Peyer's patch (tissue), 4 donors: ENCODE measurements at places on chromosomes 12 and 14.

DNA sequence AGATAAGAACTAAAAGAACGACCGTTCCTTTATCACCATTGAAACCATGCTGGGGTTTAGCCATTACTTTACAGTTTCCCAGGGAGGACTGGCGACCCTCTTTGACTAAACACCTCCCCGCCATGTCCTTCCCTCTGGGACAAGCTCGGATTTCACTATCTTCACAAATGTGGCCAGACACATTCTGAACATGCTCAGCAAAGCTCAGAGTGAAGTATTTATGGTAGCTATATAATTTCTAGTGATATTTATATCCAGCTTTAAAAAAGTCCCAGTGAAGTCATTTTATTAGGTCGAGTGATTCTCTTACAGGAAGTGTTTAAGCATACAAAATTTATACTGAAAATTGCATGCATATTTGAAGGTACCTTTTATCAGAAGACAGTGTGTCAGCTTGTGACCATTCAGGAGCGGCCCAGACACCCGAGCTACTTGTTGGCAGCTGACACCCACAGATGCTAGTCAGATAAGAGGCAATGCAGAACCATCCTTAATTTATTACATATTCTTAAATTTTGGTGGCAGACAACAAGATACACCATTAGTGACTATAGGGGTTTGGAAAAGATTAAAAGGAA, 36.8 kb downstream of the NIN start:
- DNase-seq, result no peak

DNA sequence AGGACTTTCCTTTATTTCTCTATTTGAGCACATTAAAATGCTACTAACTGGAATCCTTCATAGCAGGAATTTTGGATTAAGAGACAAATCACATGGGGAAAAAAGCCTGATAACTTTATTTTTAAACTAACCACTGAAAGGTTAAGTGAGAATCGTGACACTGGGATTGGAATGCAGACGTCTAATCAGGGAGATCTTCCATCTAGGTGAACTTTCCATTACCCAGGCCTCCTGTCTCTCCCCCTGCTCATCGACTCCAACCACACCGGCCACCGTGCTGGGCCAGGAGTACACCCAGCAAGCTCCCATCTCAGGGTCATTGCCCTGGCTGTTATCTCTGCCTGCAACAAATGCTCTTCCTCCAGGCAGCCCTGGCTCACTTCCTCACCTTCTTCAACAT, 19.0 kb downstream of the PTGER2 start:
- no peak for DNase-seq

DNA sequence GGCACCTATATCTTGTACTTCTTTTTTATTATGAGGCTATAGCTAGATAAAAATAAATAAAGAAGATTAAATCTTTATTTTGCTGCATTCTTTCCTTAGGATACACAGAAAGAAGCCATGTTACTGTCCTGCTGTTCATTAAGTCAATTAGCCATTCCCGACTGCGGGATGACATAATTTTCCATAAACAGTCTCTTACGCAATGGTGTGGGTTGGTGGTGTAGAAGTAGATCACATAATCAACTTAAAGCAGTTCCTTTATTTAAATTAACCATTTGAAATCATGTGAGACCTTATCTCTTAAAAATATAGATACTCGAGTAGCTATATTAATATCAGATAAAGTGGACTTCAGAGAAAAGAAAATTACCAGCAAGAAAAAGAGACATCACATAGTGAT, 40.2 kb downstream of the TAOK3 start:
- no peak for DNase-seq

DNA sequence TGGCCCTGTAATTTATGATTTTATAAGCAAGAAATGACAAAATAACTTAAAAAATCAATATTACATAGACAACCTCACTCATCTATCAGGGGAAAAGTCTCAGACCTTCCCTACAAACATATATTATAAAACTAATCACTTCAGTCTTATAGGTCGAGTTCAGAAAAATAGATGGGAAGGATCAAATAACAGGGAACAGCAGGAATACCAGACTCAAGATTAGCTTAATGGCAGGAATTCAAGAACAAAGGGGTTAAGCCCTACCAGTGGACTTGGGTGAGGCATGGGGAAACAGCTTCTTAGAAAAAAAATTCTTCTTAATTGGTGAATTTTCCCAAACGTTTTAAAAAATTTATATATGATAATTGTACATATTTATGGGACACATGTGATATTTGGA, 51.6 kb upstream of the CRY1 start:
- no peak for DNase-seq

DNA sequence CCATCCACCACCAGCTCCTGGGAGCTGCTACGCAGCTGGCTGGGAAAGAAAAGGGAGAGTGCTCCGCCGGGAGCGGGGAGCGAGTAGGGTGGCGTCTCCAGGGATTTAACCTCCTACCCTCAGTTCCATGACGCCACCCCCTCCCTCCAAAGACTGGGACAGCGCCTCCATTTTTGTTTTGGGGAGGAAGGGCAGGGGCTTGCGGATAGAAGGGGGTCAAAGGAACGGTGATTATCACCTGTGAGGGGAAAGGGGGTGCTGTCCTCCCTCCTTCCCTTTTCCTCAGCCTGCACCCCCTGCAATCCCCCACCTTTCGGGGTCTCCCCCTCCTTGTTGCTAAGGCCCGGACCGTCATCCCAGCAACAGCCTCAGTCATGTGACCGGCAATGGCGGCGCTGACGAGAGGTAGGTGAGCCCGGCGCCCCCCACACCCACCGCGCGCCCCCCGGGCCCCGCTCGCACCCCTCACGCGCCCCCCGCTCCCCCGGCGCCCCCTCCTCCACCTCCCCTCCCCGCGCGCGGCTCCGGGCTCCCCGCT, at the start of gene DTX3:
DTX3 (plus strand) TSS at position 371 of the 538 bp plus-strand sequence. CDS start 1,694 bp downstream, outside the sequence.
- peak; percentile 66 for DNase-seq

GRCh38 chr12:91866566-91866965, 279.1 kb downstream of the BTG1 start:
- DNase-seq, result no peak

DNA sequence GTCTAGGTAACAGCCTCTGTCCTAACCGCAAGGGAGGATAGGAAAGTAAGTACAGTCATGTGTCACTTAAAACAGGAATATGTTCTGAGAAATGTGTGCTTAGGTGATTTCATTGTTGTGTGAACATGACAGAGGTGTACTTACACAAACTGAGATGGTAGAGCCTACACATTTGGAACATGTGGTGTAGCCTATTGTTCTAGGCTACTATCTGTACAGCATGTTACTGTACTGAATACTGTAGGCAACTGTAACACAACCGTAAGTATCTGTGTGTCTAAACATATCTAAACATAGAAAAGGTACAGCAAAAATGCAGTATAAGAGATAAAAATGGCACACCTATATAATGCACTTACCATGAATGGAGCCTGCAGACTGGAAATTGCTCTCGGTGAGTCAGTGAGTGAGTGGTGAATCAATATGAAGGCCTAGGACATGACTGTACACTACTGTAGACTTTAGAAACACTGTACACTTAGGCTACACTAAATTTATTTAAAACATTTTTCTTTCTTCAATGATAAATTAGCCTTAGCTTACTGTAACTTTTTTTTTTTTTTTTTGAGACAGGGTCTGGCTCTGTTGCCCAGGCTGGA, 13.2 kb upstream of the MDM2 start:
- DNase-seq, result no peak

DNA sequence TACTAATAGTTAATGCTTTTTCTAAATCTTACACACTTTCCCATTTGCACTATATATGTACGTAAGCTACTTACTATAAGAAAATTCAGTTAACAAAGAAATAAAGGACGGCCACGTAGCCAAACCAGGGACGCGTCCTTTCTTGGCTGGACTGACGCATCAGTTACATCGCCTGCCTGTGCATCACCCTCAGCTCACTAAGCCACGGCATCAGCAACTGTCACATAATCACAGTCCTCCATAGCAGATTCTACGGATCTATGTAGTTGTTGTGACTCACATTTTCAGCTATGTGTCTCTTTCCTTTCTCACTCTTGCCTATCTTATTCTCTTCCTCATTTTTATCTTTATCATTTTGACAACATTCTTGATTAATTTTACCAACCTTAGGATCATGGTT, 38.1 kb upstream of the C12orf50 start:
- no peak for DNase-seq

- DNase-seq, result no peak
These were observed 278.2 kb downstream of the FOXN3 start for GRCh38 chr14:89138846-89139245.

DNA sequence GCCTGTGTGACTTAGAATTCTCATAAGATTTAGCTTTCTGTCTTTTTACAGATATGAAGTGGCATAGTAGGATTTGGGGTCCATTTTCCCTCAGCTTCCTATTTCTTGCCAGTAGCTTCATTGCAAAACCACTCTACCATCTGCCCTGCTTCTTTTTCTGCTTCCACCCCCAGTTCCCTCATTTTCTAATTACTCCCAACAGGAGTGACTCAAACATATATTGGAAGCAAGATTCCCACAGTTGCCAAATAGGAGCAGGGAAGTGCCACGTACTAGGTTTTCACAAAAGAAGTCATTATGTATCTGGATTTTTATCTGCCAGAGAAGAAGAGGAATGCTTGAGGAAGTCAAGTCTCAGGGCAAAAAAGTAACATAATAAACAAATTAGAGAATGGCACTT, 64.1 kb downstream of the ANO4 start:
- DNase-seq, result no peak

- no peak for DNase-seq
These were observed 11.4 kb downstream of the DPF3 start for GRCh38 chr14:72882463-72882862.

GRCh38 chr12:45730084-45730347, 510 bp downstream of the ARID2 start:
- peak; percentile 36 for DNase-seq

DNA sequence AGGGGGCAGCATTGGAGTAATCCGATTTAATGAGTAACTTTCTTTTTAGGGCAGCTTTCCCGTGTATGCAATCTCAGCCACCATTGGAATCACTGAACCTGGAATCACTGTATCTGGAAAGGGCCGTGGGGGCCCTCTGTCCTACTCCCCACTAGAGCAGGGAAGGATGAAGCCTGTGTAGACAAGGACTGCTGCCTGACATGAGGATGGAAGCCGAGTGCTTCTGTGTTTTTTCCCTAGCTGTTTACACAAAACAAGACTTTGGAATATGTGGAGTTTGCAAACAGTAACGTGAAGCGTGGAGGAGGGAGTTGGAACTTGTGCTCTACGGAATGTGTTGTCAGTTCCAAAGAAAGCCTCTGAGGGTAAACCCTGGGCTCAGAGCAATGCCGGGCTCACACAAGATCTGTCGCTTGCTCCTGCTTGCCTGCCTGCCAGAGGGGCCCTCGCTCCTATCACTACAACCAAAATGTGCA, 32.4 kb upstream of the HDAC7 start:
- no peak for DNase-seq

DNA sequence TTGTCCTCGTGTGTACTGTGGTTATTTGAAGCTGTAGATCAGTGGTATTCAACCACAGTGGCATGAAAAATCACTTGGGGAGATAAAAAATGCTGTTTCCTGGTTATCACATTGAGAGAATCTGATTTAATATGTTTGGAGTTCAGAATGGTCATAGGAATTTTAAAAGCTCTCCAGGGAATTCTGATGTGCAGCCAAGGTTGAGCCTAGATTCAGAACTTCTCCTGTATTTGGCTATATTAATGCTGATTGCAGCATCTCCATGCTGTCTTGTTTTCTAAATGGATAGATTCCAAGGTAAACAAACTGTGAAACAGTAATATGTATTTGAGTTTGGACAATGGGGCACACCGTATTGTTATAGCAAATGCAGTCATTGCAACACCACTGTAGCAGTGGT, 982.2 kb upstream of the FBXO33 start:
- DNase-seq, result no peak

DNA sequence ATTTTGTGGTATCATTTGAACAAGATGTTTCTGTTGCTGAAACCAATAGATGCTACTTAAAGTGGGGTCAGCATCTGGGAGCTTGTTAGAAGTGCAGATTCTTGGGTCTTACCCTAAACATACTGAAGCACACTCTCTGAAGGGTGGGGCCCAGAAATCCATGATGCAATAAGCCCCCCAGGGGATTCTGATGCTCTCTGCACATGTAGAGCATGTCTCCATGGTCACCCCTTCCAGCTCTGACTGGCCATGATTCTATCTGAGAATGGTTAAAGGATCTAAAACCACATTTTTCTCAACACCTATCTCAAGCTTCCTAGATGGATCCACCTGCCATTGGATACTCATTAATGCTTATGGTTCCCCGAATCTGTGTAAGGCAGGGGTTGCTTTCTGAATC, 20.4 kb downstream of the JDP2 start:
- no peak for DNase-seq

- DNase-seq, result no peak
These were observed 2.1 kb downstream of the GMFB start for GRCh38 chr14:54486685-54487084.

GRCh38 chr14:56271970-56272369, 153.8 kb downstream of the PELI2 start:
- DNase-seq, result no peak

DNA sequence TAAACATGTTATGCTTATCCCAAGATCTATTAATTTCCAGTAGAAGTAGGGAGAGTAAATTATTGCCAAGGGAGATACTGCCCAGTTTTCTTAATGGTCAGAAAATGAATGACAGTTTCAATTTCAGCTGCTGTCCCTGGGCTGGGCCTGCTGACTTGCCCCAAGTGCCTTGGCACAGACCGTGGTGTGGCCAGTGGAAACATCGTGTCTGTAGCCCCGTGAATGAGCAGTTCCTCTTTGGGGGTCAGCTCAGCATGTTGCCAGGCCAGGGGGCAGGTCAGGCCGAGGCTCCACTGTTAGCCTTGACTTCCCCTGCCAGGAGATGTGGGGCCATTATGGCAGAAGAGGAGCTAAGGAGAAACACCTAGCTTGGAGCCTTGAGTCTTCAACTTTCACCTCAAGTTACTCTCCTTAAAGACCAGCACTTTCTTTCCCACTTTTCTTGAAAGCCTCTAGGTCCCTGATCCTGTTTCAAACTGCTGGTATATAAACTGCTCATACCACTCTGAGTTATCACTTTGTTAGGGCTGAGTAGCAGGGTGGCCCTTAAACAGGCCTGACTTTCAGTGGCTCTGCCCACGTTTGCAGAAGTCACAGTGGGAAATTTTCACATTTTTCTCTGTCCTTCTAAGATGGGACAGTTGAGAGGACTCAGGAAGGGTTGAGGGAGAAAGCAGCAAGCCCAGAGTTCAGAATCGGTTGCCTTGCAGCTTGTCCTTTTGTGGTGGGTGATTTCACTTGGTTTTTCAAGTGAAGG, 73.2 kb downstream of the SUSD6 start:
- DNase-seq, result no peak
